ENCODE measurements at places on chromosomes 7 and 10. TPM values are rescaled to one million over a fixed set of nuclear protein-coding genes. Genes with fewer than 3 reads are reported as not detected.

Gene PAPOLB
- polyA plus RNA-seq = not detected

DNA sequence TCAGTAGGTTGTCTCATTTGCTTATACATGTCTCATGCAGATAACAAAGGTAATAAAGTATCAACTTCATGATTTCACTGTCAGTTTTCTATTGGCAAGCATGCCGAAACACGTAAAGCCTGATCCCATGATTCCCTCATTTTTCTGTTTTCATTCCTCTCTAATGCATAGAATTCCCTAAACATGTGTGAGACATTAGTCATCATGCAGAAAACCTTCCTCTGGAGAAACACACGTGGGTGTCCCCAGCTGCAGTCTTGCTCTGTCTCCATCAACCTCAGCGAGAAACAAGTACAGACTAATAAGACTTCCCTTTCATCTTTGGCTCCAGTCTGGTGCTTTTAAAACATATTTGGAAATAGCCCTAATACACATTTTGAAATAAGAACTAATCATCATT, 432.7 kb upstream of the VSTM2A start:
- no peak for DNase-seq
- no peak overlapping the region for H3K27ac ChIP-seq
- no peaks in the 10 kb centered on the region for H3K36me3 ChIP-seq
- H3K4me1 ChIP-seq = no peaks in the 10 kb centered on the region
- H3K4me3 ChIP-seq = no peak overlapping the region

GRCh38 chr10:100917071-100917470, 4.3 kb downstream of the SLF2 start:
- H3K4me3 ChIP-seq = no peak overlapping the region
- H3K27ac ChIP-seq = no peak overlapping the region
- H3K4me1 ChIP-seq = peaks cover 27% of the 10 kb centered on the region

DNA sequence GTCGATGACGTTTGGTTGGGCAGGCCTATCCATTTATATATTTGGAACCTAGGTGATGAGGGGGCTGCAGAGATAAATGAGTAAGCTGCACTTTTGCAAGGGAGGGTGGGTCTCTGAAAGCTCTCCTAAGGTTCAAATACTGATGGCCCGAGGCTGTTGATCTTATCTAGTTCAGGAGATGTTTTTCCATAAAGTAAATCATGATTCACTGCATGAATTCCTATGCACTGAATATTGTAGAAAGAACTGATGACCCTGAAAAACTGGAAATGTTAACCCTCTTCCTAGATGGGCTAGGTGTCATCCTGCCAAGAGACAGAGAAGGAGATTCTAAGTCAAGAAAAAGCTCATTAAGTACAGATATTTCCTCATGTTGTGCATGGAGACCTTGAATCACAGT, 459.9 kb downstream of the PLXNA4 start:
- H3K4me3 ChIP-seq = no peak overlapping the region
- H3K36me3 ChIP-seq = no peaks in the 10 kb centered on the region
- DNase-seq = no peak

DNA sequence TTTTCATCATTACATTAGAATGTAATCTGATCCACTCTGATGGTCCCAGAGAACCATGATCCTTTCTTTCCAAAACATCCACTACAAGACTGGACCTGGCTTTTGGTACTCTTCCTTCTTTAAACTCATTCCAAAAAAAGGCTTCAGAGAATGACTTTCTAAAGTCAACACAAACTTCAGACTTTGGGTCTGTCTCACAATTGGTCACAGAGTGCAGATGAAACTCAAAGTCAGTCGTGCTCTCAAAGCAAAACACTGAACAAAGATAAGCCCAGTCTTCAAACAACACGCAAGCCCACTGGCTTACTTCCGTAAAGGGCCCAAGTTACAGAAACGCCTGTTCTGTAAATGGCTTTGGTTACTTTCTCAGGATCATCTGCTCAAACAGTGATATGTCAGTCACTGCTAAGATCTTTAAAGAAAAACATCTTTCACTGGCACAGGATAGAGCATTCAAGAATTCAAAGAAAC, 250.9 kb upstream of the MKLN1 start:
- H3K4me1 ChIP-seq = peaks cover 31% of the 10 kb centered on the region
- no peak for DNase-seq
- H3K4me3 ChIP-seq = no peak overlapping the region

DNA sequence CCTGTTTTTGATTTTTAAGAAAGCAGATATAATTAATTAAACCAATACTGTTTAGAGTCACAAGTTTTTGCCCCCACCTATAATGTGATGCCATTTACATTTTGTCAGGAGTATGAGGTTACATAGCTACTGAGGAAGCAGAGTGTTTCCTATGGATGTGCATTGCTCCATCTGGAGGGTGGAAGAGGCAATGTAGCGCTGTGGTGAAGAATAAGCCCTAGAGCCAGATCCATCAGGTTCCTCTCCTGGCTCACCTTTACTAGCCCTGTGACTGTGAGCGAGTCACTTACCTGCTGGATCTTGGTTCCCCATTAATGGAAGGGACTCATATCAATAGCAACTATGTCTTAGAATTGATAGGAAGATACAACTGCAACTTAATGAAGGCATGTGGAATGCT, 216.0 kb downstream of the GPAM start:
- no peaks in the 10 kb centered on the region for H3K36me3 ChIP-seq
- H3K4me3 ChIP-seq = no peak overlapping the region
- no peak for DNase-seq
- peaks cover 3% of the 10 kb centered on the region for H3K27me3 ChIP-seq
- no peak overlapping the region for H3K27ac ChIP-seq

- peaks cover 8% of the 10 kb centered on the region for H3K27me3 ChIP-seq
- no peak for DNase-seq
- no peaks in the 10 kb centered on the region for H3K4me1 ChIP-seq
- H3K27ac ChIP-seq = no peak overlapping the region
Observed at GRCh38 chr10:33365871-33366411, 31.5 kb upstream of the NRP1 start.

Data from naive B cell (primary cell).